ENCODE measurements at places on chromosomes 1 and 21. TPM values are rescaled to one million over a fixed set of nuclear protein-coding genes. Genes with fewer than 3 reads are reported as not detected.

GRCh38 chr1:42037161-42037560, 116.0 kb upstream of the GUCA2B start:
- H3K27ac ChIP-seq, result no peak overlapping the region
- H3K4me3 ChIP-seq, result no peak overlapping the region
- no peaks in the 10 kb centered on the region for H3K27me3 ChIP-seq
- H3K4me1 ChIP-seq, result no peaks in the 10 kb centered on the region
- no peak for DNase-seq
- H3K36me3 ChIP-seq, result no peaks in the 10 kb centered on the region

DNA sequence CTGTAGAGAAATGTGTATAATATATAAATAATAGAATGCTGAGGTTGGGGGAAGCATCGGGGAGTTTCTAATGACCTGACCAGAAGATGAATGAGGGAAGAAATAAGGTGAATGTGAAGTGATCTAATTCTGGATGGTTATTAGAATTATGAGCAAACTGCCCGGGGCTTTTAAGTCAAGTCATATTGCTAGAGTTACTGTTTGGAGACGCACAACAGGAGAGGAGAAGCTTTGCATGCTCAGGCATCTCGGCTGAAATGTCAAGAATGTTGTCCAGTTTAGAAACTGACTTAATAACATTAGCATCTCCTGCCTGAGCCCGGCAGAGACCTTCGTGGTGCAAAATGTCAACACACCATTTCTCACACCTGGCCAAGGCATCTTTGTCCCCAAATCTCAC, 119.1 kb downstream of the RRAGC start:
- no peaks in the 10 kb centered on the region for H3K27me3 ChIP-seq
- H3K36me3 ChIP-seq, result no peaks in the 10 kb centered on the region
- no peaks in the 10 kb centered on the region for H3K4me1 ChIP-seq
- H3K27ac ChIP-seq, result no peak overlapping the region
- no peak for DNase-seq
- H3K4me3 ChIP-seq, result no peak overlapping the region

- no peaks in the 10 kb centered on the region for H3K27me3 ChIP-seq
- peaks cover 5% of the 10 kb centered on the region for H3K4me1 ChIP-seq
- no peak overlapping the region for H3K4me3 ChIP-seq
These were observed 30.3 kb upstream of the RGS16 start for GRCh38 chr1:182634306-182635072.

DNA sequence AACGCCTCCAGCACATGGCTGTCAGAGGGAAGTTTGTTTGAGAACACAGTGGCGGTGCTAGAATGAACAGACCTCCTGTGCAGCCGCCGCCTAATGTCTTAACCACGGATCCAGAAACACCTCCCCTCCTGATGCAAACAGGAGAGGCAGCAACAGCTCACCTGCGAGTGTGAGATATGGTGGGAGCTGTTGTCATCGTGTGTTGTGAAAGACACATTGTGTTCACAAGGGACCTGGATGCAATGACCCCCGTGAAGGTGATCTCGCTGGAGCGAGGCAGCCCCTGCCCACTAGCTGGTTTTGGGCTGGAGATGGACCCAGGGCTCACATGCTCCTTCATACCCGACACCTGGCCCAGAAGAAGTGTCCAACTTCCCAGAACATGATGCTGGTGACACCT, 315.3 kb upstream of the C1orf174 start:
- H3K27ac ChIP-seq, result no peak overlapping the region
- no peak overlapping the region for H3K4me3 ChIP-seq
- H3K4me1 ChIP-seq, result no peaks in the 10 kb centered on the region
- H3K36me3 ChIP-seq, result no peaks in the 10 kb centered on the region

The TNFRSF9 gene
- total RNA-seq, result not detected

Data from right atrium auricular region (tissue), 2 donors.